CD8-positive, alpha-beta T cell (primary cell): ENCODE measurements at places on chromosomes 3 and 15.

GRCh38 chr3:131228522-131228921 is 153.1 kb upstream of the NUDT16 start:
- DNase-seq, result no peak

GRCh38 chr3:156631323-156631722 is 43.1 kb upstream of the TIPARP start:
- no peak for DNase-seq

- no peak for DNase-seq
These were observed 131.6 kb downstream of the SPATA16 start for GRCh38 chr3:173009410-173009809.

DNA sequence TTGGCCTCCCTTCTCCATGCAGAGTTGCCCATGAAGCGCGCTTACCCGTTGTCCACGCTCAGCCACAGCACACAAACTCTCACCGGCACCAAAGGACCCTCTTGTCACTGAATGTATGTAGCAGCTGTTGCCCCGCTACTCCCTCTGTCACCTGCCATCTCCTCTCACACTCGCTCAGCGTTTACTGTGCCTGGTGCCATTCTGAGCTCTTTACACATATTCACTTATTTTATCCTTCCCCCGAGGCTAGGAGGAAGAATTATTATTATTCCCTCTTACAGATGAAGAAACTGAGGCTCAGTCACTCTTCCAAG is 41.7 kb upstream of the PRR23E start:
- no peak for DNase-seq
